ENCODE measurements at places on chromosomes 16 and 17. TPM values are rescaled to one million over a fixed set of nuclear protein-coding genes. Genes with fewer than 3 reads are reported as not detected.

DNA sequence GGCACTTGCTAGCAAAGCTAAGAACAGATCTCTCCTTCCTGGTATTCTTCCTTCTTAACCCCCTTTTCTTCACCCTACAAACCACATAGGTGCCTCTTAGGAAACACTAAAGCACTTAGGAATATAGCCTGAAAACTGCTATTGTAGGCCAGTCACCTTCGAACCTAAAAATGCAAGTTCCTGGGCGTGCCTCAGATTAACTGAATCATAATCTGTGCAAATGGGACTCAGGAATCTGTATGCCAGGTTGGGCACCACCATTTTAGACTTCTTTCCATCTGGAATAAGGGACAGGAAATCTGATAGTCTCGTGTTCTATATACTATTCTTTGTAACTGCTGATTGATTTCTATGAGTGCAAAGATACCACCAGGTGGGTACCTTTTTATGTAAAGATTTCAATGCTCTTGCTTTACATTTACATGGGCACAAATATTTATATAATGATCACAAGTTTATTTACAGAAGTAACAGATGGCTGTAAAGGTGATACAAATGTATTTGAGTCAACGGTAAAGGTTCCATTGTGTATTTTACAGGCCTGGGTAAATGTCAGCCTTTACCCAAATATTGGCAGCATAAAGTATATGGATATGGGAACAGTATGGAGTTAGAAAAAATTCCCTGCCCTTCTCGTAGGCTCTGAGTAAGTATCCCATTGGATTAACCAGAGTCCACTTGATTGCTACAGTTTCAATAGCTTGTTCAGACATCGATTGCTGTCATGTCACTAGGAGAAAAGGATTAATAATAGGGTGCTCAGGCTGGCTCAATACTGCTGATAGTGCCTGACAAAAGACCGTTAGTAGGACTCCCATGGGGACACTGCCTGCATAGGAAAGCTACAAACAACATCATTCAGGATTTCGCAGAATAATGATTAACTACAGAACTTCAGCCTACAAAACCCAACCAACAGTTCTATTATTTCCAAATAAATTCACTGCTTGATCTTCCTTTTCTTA lies 124.7 kb downstream of the SNX11 start:
- DNase-seq, result no peak
- no peak overlapping the region for H3K27ac ChIP-seq
- H3K4me3 ChIP-seq, result no peak overlapping the region
- H3K4me1 ChIP-seq, result no peaks in the 10 kb centered on the region
- H3K36me3 ChIP-seq, result no peaks in the 10 kb centered on the region

GRCh38 chr17:74374858-74375257 lies 7.6 kb downstream of the GPR142 start:
- H3K4me3 ChIP-seq, result no peak overlapping the region
- H3K27me3 ChIP-seq, result peaks cover 3% of the 10 kb centered on the region
- no peak overlapping the region for H3K27ac ChIP-seq
- H3K36me3 ChIP-seq, result no peaks in the 10 kb centered on the region
- H3K4me1 ChIP-seq, result peaks cover 9% of the 10 kb centered on the region

DNA sequence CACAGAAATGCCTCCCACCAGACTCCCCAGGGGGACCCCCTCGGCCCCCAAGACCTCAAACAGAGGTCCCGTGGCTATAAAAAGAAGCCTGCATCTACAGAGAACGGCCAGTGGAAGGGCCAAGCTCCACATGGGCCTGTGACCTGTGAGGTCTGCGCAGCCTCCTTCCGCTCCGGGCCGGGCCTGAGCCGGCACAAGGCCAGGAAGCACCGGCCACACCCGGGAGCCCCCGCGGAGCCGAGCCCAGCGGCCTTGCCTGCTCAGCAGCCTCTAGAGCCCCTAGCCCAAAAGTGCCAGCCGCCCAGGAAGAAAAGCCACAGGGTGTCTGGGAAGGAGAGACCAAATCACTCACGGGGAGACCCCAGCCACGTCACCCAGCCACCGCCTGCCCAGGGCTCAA lies 18.3 kb upstream of the ZFPM1 start:
- no peak overlapping the region for H3K4me3 ChIP-seq
- no peaks in the 10 kb centered on the region for H3K36me3 ChIP-seq
- H3K4me1 ChIP-seq, result peaks cover 27% of the 10 kb centered on the region

- no peak overlapping the region for H3K27ac ChIP-seq
- H3K4me1 ChIP-seq, result peaks cover 9% of the 10 kb centered on the region
- no peaks in the 10 kb centered on the region for H3K27me3 ChIP-seq
These were observed 186.8 kb downstream of the AATF start for GRCh38 chr17:37135576-37135975.

DNA sequence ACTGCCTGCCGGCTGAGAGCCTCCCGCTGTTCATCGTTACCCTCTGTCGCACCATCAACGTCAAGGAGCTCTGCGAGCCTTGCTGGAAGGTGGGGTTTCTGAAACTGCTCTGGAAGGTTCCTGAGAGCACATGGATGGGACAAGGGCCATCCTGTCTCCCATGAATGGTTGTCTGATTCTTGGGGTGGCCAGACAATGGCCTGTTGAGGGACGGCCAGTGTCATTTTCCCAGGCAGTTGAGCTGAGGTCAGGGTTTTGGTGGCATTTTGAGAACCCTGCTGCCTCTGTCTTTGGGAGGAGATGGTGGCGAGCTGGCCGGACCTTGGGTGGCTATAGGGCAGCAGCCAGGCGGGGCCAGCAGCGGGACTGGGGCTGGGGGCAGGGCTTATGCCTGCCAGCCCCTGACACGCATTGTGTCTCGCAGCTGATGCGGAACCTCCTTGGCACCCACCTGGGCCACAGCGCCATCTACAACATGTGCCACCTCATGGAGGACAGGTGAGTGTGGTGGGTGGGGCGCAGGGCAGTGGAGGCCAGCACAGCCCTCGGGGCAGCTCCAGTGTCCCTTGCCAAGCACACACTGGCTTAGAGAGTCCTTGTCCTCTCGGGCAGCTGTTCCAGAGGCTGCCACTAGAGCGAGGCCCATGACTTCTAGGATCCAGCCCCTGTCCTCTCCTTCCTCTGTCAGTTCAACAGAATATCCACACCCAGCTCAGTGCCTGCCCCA lies 9.1 kb downstream of the TSC2 start:
- H3K4me1 ChIP-seq, result no peaks in the 10 kb centered on the region
- H3K36me3 ChIP-seq, result peaks cover 12% of the 10 kb centered on the region
- no peak for DNase-seq
- H3K4me3 ChIP-seq, result no peak overlapping the region
- no peak overlapping the region for H3K27ac ChIP-seq

DNA sequence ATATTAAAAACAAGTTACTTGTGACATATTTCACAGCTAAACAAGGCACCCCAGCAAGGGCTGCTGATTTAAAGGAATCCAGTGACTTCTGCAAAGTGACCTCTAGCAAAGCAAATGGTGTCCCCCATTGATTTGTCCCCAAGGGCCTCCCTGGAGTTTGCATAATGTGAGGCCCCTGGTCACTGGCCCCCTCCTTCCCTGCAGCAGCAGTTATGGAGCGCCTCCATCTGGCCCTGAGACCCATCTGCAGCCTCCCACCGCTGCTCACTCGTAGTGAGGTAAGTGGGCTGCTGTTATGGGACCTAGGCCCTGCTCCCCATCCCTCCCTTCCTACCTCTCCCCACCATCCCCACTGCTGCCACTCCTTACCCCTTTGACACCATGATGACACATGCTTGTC lies 19.6 kb upstream of the EEF2K start:
- no peak overlapping the region for H3K27ac ChIP-seq
- H3K36me3 ChIP-seq, result no peaks in the 10 kb centered on the region
- H3K4me1 ChIP-seq, result peaks cover 6% of the 10 kb centered on the region
- no peaks in the 10 kb centered on the region for H3K27me3 ChIP-seq

DNA sequence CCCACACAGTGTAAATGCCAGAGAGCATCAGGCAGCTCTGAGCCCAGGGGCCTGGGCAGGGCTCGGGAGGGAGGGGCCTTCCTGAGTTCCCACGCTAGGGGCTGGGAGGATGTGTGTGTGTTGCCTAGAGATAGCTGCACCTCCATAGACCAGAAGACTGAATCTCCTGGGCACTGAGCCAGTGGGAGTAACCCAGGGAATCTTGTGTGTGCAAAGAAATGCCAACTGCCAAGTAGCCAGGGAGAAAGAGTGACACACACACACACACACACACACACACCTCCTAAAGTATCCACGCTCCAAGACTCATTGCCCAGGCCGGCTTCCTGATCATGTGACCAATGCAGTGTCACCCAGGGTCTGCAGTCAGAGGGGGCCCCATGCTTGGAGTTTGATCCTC lies 166.2 kb upstream of the RPL38 start:
- no peak for DNase-seq
- H3K27ac ChIP-seq, result no peak overlapping the region
- H3K4me1 ChIP-seq, result no peaks in the 10 kb centered on the region

GRCh38 chr16:4723071-4723767 lies 10.9 kb downstream of the ANKS3 start:
- DNase-seq, result no peak
- no peak overlapping the region for H3K4me3 ChIP-seq
- no peaks in the 10 kb centered on the region for H3K27me3 ChIP-seq
- H3K4me1 ChIP-seq, result no peaks in the 10 kb centered on the region
- peaks cover 65% of the 10 kb centered on the region for H3K36me3 ChIP-seq

DNA sequence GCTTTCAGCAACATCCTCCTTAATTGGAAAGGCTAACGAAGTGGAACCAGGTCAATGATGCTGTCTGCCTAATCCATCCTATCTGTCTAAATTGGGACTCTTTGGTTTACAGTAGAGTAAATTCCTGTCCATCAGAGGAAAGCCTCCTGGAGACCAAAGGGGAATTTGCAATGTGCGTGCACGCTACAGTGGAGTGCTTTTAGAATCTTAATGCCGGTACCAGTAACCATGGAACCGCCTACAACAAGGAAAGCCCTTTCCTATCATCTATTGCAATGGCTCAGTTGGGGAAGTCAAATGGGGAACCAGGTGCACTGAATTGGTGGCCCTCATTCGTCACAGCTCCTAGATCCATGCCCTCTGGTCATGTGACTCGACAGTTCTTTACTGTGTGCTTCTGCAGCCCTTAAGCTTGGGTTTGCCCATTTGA lies 110.1 kb downstream of the XYLT1 start:
- no peak overlapping the region for H3K27ac ChIP-seq
- no peak overlapping the region for H3K4me3 ChIP-seq
- peaks cover 7% of the 10 kb centered on the region for H3K4me1 ChIP-seq
- H3K36me3 ChIP-seq, result no peaks in the 10 kb centered on the region

GRCh38 chr16:85360323-85361277 lies 248.3 kb upstream of the CIBAR2 start:
- H3K27me3 ChIP-seq, result no peaks in the 10 kb centered on the region
- no peak overlapping the region for H3K27ac ChIP-seq
- peaks cover 7% of the 10 kb centered on the region for H3K4me1 ChIP-seq
- H3K36me3 ChIP-seq, result no peaks in the 10 kb centered on the region
- no peak overlapping the region for H3K4me3 ChIP-seq
- DNase-seq, result no peak

DNA sequence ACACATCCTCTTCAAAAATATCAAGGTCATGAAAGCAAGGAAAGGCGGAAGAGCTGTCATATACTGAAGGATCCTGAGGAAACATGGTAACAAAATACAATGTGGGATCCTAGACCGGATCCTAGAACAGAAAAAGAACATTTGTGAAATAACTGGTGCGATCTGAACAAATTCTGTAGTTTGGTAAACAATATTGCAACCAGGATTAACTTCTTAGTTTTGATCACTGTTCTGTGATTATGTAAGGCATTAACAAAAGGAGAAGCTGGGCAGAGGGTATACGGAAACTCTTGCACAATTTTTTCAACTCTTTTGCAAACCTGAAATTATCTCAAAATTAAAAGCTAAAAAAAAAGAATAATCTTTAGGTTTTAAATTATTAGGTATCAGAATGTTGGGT lies 109.7 kb downstream of the TRIM37 start:
- no peak overlapping the region for H3K27ac ChIP-seq
- H3K4me3 ChIP-seq, result no peak overlapping the region
- no peaks in the 10 kb centered on the region for H3K27me3 ChIP-seq
- DNase-seq, result no peak
- peaks cover 24% of the 10 kb centered on the region for H3K4me1 ChIP-seq

GRCh38 chr16:20928774-20929411 lies 28.3 kb downstream of the LYRM1 start:
- H3K27ac ChIP-seq, result peak overlapping the region; percentile 76
- no peak for DNase-seq
- peaks cover 2% of the 10 kb centered on the region for H3K4me1 ChIP-seq
- H3K27me3 ChIP-seq, result no peaks in the 10 kb centered on the region

GRCh38 chr16:84093879-84094270 lies 22.9 kb downstream of the MBTPS1 start:
- H3K4me1 ChIP-seq, result peaks cover 22% of the 10 kb centered on the region
- peaks cover 99% of the 10 kb centered on the region for H3K36me3 ChIP-seq
- DNase-seq, result no peak
- no peaks in the 10 kb centered on the region for H3K27me3 ChIP-seq

DNA sequence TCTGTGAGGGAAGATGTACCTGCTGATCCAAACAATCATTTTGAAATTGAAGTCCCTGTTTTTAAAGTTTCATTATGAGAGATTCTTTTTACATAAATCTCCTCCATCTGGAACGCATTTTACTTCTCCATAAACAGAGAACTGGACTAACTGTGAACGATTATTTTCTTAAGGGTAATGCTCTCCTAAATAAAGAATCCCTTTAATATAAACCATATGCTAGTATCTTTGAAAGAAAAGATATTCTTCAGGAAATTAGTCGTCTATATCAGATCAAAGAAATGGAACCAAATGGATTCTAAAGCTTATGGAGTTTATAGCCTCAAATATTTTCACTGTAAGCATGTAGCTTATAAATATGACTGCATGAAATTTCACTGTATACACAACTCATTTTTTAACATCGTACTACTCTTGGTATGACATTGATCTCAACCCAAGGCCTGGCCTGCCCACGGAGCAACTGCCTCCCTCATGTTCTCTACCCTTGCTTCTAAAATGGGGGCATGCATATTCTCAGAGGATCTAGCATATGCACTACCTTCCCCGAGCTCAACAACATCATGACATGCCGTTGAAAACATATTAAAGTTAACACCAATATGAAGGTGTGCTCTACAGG lies 66.4 kb downstream of the MYH10 start:
- no peak overlapping the region for H3K27ac ChIP-seq
- H3K36me3 ChIP-seq, result no peaks in the 10 kb centered on the region
- H3K4me3 ChIP-seq, result no peak overlapping the region
- no peaks in the 10 kb centered on the region for H3K27me3 ChIP-seq
- no peaks in the 10 kb centered on the region for H3K4me1 ChIP-seq

Gene TEX14
- 0.10 TPM for total RNA-seq

Gene CSH2
- total RNA-seq, result not detected

Gene DLG4
- 16.0 TPM for total RNA-seq

Gene TIMP2
- 103 TPM for total RNA-seq

Gene TNFRSF17
- total RNA-seq, result not detected

Gene KRT28
- total RNA-seq, result not detected
